Smooth muscle cell of the umbilical artery (primary cell): ENCODE measurements at places on chromosomes 3 and 15. TPM values are rescaled to one million over a fixed set of nuclear protein-coding genes. Genes with fewer than 3 reads are reported as not detected.

C3orf22 gene
- total RNA-seq = not detected in 2 replicates

PLA2G4E gene
- total RNA-seq = not detected in 2 replicates

UMPS gene
- total RNA-seq = 25.5 and 31.9 TPM in 2 replicates

LSAMP gene
- total RNA-seq = 5.7 and 40.1 TPM in 2 replicates

APOD gene
- not detected in 2 replicates for total RNA-seq

MASP1 gene
- 8.5 and 25.5 TPM in 2 replicates for total RNA-seq

SPATA12 gene
- total RNA-seq = not detected in 2 replicates

IGSF10 gene
- total RNA-seq = 0.59 and 1.6 TPM in 2 replicates

ANKRD34C gene
- 0.05 TPM in 1 of 2 replicates, not detected in the other for total RNA-seq

CXCR6 gene
- total RNA-seq = not detected in 2 replicates

FGD5 gene
- total RNA-seq = 0.23 and 0.59 TPM in 2 replicates

PLD1 gene
- total RNA-seq = 22.4 and 39.2 TPM in 2 replicates

SLC41A3 gene
- total RNA-seq = 43.7 and 53.7 TPM in 2 replicates

CX3CR1 gene
- not detected in 2 replicates for total RNA-seq

DUT gene
- total RNA-seq = 39.2 and 54.9 TPM in 2 replicates

EID1 gene
- 281 and 374 TPM in 2 replicates for total RNA-seq

IGDCC3 gene
- total RNA-seq = not detected in 2 replicates

SNX22 gene
- total RNA-seq = 0.28 and 0.30 TPM in 2 replicates

FAM98B gene
- 11.5 and 11.9 TPM in 2 replicates for total RNA-seq

TM4SF4 gene
- total RNA-seq = not detected in 2 replicates

GOLGA6L9 gene
- 3.3 and 3.6 TPM in 2 replicates for total RNA-seq

MIX23 gene
- 26.1 and 26.5 TPM in 2 replicates for total RNA-seq

IL17RE gene
- under 0.01 and 0.23 TPM in 2 replicates for total RNA-seq

UBE2E2 gene
- total RNA-seq = 35.6 and 39.9 TPM in 2 replicates

GRK7 gene
- 0.05 TPM in 1 of 2 replicates, not detected in the other for total RNA-seq

HTR3C gene
- total RNA-seq = not detected in 2 replicates

EIF4A2 gene
- 938 and 1,581 TPM in 2 replicates for total RNA-seq

POPDC2 gene
- total RNA-seq = 0.59 and 1.8 TPM in 2 replicates

TMCO5A gene
- total RNA-seq = not detected in 2 replicates

TRMT10C gene
- 22.0 and 27.3 TPM in 2 replicates for total RNA-seq

COL7A1 gene
- 52.0 and 55.2 TPM in 2 replicates for total RNA-seq

SAMMSON gene
- total RNA-seq = under 0.01 TPM in 1 of 2 replicates, not detected in the other

HRG gene
- not detected in 2 replicates for total RNA-seq

MAP1A gene
- 60.0 and 132 TPM in 2 replicates for total RNA-seq

CCR1 gene
- total RNA-seq = not detected in 2 replicates

EFCC1 gene
- total RNA-seq = not detected in 2 replicates

C15orf39 gene
- 2.7 and 6.4 TPM in 2 replicates for total RNA-seq

SLC9A9 gene
- total RNA-seq = 2.8 and 7.4 TPM in 2 replicates

MYO1E gene
- total RNA-seq = 152 and 256 TPM in 2 replicates

CIB2 gene
- total RNA-seq = 2.4 and 4.5 TPM in 2 replicates

ANKUB1 gene
- not detected in 2 replicates for total RNA-seq

OR5H14 gene
- not detected in 2 replicates for total RNA-seq

TMEM212 gene
- total RNA-seq = not detected in 2 replicates

SCN11A gene
- not detected in 2 replicates for total RNA-seq

TMEM207 gene
- total RNA-seq = not detected in 2 replicates
